ENCODE measurements at places on chromosomes 1 and 21. TPM values are rescaled to one million over a fixed set of nuclear protein-coding genes. Genes with fewer than 3 reads are reported as not detected.

DNA sequence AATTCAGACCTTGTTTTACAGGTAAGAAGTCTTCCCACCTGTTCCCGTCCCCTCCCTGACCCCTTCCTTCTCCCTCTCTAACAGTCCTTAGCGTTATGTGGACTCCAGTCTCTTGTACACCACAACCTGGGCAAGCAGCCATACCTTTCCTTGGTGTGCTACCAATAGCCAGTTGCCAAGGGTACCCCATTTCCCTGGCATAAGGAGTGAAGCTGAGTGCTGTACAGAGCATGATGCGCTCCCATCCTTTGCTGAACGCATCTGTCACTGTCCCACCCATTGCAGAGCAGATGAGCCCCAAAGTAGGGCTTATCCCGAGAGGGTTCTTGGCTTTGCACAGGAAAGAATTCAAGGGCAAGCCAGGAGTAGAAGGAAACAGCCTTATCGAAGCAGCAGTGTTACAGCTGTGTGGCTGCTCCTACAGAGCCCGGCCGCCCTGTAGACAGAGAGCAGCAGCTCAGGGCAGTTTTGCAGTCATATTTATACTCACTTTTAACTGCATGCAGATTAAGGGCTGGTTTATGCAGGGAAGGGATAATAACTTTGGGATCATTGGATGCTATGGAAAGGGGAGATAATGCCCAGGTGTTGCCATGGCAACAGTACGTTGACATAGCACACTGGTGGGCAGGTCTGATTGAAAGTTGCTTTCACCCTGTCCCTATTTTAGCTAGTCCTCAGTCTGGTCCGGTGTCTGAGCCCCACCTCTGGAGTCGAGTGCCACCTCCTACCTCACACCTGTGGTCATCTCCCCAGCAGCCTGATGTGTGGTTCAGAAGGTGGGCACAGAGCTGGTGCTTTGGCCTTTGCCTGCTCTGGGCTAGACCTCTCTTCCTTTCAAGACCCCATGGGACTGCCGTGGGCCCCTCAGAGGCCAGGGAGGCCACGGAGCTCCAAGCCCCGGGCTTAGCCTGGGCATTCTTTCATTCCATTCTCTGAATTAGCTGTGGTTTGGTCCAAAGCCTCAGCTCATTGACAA, 5.1 kb downstream of the FHAD1 start:
- DNase-seq, result no peak

- no peak for DNase-seq
Measured at GRCh38 chr1:18540136-18540765, 59.5 kb downstream of the KLHDC7A start.

GRCh38 chr1:110896090-110896489, 23.1 kb downstream of the CD53 start:
- DNase-seq, result no peak

DNAJC16 gene
- 11.4 TPM for total RNA-seq

DNA sequence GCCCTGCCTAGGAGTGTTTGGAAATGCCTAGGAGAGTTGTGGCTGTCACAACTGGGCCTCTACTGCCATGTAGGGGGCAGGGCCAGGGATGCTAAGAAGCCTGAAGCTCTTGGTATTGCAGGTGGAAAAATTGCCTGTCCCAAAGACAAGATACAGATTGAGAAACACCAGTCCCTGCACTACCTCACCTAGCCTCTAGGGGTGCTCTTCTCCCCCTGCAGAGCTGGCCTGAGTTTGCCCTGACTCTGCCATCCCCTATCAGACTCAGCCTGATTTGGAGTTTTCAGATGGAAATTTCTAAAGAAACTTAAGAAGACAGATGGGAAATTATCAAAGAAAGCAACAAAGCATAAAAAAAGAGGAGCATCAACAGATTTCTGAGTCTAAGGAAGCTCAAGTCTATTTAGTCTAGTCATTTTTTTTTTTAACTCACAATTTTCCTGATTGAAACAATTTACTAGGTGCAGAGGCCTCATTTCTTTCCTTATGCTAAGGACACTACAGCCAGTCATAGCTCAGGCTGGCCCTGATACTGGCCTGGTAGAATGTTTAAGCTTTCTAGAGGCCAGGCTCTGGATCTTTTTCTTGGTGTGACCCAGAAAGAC, 61.4 kb upstream of the LRRN2 start:
- DNase-seq, result no peak

SPATA17 gene
- not detected for total RNA-seq

- DNase-seq, result no peak
Measured at GRCh38 chr1:23085696-23086095, 66.4 kb downstream of the KDM1A start.

- no peak for DNase-seq
Measured at GRCh38 chr1:22702296-22703085, 8.1 kb upstream of the EPHB2 start.

DNA sequence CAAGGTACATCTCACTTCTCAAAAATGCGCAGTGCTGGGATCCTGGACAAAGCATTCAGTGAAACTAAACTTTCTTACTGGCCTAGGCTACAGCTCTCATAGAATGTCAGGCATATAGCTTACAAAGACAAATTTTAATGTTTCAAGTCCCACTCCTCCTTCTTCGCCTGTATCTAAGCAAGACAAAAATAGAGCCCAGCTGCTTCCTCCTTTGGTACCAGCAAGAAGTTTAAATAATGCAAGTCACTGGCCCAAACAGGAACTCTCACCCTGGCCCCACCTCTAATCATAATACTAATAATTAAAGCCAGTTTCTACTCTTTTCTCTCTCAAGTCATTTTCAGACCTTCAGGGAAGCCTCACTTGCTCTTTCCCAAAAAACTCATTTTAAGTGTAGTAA, 1267.9 kb downstream of the MRPL39 start:
- DNase-seq, result no peak

GRCh38 chr1:193850745-193851144, 664.3 kb upstream of the B3GALT2 start:
- no peak for DNase-seq

KRTAP6-3 gene
- total RNA-seq, result not detected

GRCh38 chr21:35840197-35840799, 220.0 kb downstream of the SETD4 start:
- no peak for DNase-seq

All from ascending aorta (tissue), 2 donors.